Stimulated activated CD8-positive, alpha-beta memory T cell treated with anti-CD3 and anti-CD28 coated beads, Interleukin-7, amount 100 ng/mL, for 1 hour (primary cell): ENCODE measurements at places on chromosomes 3 and 15.
A peak's percentile ranks its signal among the peaks of the same experiment; 100 is the strongest.

DNA sequence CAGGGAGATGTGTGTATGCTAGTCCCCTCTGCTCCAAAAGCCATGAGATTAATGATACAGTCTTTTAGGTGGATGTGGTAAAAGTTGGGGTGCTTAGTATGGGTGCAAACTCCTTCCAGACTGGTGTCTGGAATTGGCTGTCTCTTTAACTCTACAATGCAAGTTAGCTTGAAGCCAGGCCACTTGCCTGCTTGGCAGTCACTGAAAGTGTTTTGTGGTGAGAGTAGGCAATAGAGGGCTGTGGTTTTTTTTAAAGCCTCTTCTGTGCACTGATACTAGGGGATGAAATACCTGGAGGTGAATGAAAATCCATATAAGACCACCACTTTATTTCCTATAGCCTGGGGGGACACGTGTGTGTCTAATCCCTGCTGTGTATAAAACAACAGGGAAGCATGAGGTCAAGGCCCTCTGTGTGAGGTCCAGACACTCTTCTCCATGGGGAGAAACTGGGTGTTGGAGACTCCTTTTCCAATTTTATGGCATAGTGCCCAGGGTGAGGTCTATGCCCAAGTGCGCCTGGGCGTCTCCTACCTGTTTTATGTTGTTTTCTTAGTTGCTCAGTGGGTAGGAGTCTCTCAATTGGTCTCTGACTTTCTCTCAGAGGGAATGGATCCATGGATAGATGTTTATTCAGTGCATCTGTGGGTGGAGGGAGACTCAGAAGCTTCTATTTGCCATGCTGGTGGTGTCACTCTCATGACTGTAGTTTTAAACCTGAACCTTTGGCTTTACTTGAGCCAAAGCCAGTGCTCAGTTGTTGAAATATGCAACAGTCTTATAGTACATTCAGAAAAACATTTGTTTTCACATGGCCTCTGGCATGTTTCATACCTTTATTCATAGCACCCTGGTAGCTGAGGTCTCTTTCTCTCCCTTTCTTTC lies 327.8 kb upstream of the ATP11B start:
- DNase-seq = no peak

- no peak for DNase-seq
These were observed 1035.9 kb downstream of the PLOD2 start for GRCh38 chr3:145124900-145125678.

DNA sequence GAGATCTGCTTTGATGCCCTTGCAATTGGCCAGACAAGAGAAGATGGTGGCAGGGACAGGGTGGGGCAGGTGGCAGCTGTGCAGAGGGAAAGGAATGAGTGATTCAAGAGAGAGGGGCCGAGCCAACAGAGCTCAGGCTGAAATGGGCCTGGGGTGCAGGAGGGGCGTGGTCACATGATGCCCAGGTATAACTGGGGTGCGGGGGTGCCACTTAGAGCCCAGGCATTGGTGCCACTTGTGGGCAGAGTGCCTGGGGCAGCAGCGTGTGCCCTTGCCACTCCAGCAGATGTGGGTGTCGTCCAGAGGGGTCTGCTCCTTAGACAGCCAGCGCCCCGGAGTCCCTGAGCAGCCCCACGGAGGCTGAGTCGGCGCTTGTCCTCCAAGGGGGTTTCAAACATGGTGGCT lies 88.7 kb downstream of the PLXNA1 start:
- no peak for DNase-seq

DNA sequence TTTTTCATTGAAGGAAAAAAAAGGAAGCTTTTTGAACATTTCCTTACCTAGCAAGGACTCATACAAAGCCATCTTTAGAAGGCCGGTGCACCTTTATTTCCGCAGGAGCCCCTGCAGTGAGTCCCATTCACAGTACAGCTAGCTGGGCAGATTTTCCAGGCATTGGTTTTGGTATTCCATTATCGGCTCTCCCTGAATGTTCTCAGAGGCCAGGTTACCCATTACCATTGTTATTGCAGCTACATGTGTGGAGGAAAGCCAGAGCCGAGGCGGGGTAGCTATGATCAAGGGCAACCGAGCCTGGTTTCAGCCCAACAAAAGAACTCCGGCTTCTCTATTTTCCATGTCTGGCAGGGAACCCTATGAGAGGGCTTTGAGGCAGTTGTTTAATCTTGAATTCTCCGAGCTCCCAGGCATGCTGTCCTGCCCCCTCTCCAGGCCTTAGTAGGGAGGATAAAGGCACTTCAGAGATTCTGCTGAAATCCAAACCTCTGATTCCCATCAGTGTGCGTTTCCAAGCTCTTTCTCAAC lies 100.3 kb downstream of the LRRK1 start:
- no peak for DNase-seq

GRCh38 chr3:49646236-49646635 lies 27.9 kb upstream of the APEH start:
- no peak for DNase-seq

- DNase-seq = no peak
These were observed 7.6 kb upstream of the SPTBN5 start for GRCh38 chr15:41901431-41901830.

GRCh38 chr3:164641071-164641470 lies 437.2 kb downstream of the SI start:
- no peak for DNase-seq

DNA sequence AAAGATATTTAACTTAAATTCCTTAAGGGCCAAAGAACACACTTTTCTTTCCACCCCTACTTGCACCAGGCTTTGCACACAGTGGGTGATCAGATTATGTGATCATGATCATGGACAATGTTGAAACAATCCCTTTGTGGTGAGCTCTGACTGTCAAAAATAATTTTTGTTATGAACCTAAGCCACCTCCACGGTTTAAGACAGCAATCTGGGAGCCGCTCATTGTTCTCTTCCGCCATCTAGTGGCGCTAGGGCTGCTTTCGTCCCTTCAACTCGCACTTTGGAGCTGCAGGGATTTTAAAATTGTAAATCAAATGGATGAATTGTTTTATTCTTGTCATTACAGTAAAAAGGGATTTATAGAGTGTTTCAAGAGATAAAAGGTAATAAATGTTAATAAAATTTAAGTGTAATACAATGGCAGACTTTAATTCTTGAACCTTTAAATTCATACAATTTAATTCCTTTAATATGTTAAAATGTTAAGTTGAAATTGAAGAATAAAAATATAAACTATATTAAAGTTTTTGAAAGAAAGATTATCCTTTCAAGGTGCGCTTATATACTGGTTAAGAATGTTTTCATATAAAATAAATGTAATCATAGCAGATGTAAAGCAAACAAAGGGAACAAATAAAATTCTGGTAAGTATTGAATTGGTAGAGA lies 45.3 kb upstream of the ARL6 start:
- peak; percentile 27 for DNase-seq

GRCh38 chr3:159026510-159026909 lies 224.7 kb downstream of the MFSD1 start:
- DNase-seq = no peak

GRCh38 chr3:57673156-57673555 lies 19.7 kb downstream of the DENND6A start:
- DNase-seq = no peak

DNA sequence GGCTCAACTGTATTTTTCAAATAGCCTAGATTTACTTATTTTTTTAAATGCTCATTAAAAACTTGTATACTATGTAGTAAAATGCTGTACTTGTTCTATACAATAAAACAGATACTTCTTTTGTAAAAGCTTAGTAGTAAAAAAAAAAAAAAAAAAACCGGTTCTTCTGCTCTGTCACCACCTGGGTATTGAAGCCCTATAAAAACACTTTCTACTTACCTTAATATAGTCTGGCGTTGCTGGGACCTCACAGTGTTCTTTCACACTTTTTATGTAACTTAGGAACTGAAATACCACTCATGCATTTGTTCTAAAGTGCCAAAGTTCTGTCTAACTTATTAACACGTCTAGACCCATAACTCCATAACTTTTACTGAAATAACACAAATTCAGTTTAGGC lies 61.4 kb downstream of the TASOR start:
- DNase-seq = no peak

DNA sequence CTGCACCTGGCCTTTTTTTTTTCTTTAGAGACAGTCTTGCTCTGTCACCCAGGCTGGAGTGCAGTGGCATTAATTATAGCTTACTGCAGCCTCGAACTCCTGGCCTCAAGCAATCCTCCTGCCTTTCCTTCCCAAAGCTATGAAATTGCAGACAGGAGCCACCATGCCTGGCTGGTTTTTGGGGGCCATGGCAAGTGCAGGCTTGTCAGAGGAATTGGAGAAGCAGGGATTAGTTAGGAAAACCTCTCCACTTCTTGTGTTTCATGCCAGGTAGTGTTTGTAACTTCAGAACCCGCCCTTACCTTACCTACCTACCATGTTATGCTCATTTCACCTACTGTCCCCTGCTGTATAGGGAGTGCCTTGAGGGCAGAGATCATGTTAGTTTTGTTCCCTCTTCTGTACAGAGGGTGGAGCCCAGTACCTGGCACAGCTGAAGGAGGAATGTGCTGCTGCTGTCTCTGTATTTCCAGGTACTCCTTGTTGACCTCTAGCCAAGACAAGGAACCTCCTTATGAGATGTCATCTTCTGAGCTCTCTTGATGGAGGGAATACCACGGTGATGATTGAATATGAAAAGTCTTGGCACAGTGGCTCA lies 43.8 kb downstream of the TRAK1 start:
- no peak for DNase-seq

DNA sequence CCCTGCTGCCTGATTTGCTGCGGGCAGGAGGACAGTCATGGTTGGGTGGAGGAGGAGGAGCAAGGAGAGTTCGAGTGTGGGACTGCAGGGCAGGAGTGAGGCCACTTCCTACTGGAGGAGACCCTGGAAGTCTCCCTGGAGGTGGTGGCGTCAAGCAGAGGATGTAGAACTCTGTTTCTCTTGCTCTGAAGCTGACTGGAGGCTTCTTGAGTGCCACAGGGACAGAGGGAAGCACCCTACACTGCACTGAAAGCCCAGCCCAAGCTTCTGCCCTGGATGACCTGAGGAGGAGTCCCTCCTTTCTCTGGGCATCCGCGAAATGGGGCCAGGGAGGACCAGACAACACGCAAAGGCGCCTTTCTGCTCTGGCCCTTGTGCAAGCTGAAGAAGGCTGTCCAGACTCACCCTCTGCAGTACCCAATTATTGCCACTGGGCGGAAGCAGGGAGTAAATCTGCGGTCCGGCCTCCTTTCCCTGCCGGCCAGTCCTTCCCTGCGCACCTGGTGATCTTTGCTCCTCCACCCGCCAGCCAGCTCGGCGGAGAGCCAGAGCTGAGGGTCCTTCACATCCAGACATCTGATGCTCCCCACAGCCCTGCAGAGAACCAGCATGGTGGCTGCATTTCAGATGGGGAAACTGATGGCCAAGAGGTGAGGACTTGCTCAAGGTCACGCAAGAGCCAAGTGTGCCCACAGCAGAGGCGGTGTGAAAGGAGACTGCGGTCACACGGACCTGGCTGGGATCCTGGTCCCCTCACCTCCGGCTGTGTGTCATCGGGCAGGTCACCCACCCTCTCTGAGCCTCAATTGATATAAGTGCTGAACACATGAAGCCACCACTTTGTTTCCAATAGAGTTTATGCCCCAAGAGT lies 207.1 kb downstream of the TBC1D2B start:
- no peak for DNase-seq

DNA sequence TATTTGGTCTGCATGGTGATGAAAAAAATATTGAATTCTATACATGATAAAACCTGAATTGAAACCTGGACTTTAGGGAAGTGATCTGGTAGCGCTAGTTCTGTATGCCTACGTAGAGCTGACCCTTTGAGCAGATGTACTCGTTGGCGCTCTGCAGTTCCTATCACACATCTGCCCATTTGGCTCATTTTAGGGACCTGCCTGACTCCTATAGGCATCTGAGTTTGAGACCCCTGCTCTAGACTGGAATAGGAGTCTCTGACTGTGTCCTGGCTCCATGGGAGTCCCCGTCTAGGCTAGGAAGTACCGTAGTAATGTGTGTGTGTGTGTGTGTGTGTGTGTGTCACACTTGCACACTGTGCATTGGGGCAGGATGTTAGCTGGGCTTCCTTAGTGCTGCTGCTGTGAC lies 21.2 kb downstream of the STARD5 start:
- no peak for DNase-seq

DNA sequence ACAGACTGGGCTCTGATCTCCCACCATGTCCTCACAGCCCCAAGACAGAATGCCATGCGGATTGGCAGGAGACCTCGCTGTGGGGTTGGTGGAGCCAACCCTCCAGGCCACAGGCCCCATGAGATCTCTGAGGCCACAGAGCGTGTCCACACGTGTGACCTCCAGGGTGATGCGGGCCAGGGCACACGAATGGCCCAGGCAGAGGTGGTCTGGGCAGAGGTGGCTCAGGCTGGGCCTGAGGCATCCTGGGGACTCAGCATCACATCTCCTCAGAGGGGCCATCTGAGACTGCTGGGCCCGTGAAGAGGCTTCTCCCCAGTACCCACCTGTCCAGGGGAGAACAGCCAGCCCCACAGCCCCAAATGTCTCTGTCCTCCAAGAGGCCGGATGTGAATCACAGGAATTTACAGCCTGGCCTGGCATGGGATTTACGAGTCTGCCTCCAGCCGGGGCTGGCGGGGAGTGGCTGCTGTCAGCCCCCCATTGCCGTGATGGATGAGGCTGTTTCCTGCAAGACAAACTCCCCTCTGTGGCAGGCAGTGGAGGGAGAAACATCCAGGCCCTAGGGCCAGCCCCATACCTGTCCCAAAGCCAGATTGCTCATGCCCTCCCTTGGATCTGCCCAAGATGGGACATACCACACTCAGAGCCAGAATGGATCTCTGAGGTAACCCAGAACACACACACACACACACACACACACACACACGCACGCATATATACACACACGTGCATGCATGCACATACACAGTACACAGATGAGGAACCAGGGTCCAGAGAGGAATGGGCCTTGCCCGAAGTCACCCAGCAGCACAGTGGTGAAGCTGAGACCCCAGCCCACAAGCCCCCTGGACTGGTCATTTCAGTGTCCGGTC lies 208.3 kb downstream of the TBC1D2B start:
- DNase-seq = no peak

GRCh38 chr3:102410616-102411015 lies 24.2 kb upstream of the ZPLD1 start:
- no peak for DNase-seq

- DNase-seq = no peak
These were observed 3.4 kb downstream of the ANKRD28 start for GRCh38 chr3:15794303-15794771.

DNA sequence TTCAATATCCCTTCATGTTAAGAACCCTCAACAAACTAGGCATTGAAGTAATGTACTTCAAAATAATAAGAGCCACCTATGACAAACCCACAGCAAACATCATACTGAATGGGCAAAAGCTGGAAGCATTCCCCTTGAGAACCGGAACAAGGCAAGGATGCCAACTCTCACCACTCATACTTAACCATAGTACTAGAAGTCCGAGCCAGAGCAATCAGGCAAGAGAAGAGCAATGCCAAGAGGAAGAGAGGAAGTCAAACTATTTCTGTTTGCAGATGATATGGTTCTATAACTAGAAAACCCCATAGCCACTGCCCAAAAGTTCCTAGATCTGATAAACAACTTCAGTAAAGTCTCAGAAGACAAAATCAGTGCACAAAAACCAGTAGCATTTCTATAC lies 161.9 kb downstream of the UBE2E2 start:
- DNase-seq = no peak
